ENCODE measurements at places on chromosomes 13 and 19.

DNA sequence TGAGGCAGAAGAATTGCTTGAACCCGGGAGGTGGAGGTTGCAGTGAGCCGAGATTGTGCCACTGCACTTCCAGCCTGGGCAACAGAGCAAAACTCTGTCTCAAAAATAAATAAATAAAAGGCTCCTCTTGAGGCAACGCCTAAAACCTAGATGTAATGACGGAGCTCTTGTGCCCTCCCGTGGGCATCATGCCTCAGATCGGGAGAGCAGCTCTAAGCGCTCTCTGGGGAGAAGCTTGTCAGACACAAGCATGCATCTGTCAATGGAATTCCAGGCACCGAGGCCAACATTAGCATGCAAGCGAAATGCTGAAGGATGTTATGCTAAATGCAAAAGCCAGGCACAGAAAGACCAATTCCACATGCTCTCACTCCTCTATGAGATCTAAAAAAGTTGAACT, 45.6 kb upstream of the MRI1 start:
- DNase-seq, result peak; percentile 74

- no peak for DNase-seq
These were observed 9.9 kb downstream of the DNM2 start for GRCh38 chr19:10727685-10728201.

GRCh38 chr19:4529924-4530522, 5.0 kb downstream of the PLIN5 start:
- no peak for DNase-seq

DNA sequence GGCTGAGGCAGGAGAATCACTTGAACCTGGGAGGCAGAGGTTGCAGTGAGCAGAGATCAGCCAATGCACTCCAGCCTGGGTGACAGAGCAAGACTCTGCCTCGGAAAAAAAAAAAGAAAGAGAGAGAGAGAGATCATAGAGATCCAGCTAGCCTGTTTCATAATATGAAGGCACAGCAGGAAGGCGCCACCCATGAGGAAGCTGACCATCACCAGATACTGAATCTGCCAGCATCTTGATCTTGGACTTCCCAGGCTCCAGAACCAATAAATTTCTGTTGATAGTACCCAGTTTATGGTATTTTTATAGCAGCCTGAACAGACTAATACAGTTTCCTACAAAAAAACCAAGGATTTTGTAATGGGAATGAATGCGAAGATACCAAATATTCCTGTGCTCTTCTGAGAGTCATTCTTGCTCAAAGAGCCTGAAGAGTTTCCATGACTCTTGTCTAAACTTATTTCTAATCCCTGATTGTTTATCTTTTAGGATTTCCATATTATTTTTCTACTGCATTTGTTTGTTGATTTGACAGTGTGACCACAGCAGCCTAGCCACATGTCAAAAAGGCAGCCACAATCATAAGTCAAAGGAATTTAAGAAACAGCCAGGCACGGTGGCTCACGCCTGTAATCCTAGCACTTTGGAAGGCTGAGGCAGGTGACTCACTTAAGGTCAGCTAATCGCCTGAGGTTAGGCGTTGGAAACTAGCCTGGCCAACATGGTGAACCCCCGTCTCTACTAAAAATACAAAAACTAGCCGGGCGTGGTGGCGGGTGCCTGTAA, 37.7 kb upstream of the PDCD5 start:
- no peak for DNase-seq

DNA sequence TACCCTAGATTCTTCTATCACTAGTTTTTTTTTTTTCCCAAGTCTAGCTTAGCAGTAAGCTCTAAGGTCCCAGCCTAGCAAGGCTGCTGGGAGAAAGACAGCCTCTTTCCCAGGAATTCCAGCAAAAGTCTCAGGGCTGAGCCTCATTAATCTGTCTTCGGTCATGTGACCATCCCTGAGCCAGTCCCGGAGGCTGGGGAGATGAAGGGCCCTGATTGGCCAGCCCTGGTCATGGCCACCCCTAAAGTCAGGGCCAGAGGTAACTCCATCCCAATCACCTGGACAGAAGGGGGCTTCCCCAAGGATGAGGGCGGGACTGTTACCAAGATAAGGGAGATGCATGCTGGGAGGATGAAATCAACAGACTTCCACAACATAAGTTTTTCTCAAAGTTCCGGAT, 43.3 kb downstream of the CCNE1 start:
- no peak for DNase-seq

GRCh38 chr13:25067064-25067463, 28.9 kb upstream of the PABPC3 start:
- no peak for DNase-seq

DNA sequence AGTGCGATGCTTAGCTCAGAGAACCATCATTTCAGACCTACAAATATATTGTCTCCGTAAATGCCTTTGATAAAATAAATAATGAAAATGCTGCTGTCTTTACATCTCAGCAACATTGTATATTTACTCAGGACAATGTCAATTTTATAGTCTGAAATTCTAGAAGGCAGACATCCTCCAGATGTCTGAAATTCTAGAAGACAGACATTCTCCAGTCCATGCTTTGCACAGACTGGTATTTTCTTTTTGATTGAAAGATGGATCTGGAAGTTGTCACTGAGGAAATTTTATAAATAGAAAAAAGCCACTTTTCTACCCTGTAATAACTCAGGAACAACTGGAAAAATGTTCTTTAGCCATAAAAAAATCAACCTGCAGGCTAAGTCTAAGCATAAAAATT, 2293.3 kb downstream of the PCDH9 start:
- no peak for DNase-seq

- no peak for DNase-seq
These were observed 11.3 kb downstream of the FPR1 start for GRCh38 chr19:51740356-51740755.

GRCh38 chr19:6241056-6241455, 38.7 kb downstream of the MLLT1 start:
- DNase-seq, result no peak

- DNase-seq, result no peak
These were observed 30.8 kb downstream of the SMARCA4 start for GRCh38 chr19:10991521-10992081.

- DNase-seq, result peak; percentile 71
These were observed 1.2 kb upstream of the ENOX1 start for GRCh38 chr13:43787997-43788396.

DNA sequence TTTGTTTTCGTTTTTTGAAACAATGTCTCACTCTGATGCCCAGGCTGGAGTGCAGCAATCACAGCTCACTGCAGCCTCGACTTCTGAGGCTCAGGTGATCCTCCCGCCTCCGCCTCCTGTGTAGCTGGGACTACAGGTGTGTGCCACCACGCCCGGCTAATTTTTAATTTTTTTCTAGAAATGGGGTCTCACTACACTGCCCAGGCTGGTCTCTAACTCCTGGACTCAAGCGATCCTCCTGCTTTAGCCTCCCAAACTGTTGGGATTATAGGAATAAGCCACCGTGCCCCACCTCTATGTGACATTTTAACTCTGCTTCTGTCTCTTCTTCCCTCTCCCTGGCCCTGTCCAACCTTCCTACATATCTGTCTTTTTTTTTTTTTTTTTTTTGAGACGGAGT, 5.1 kb downstream of the ATP1A3 start:
- DNase-seq, result no peak

DNA sequence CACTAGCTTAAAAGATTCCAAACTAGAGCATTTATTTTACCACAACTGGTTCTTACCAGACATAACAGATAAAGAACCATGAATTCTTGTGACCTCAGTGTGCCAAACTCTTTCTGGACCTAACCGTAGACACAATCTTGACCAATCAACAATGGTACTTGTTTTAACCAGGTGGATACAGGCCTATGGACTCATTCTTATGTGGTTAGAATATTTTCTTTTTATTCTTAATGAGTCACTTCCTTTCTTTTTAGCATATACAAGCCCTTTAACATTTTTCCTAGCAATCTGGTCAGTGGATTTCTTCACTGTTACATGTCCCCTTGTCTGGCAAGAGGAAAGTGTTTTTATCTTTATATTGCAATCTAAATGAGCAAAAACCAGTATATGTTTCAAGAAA, 792.1 kb upstream of the SPRY2 start:
- no peak for DNase-seq

DNA sequence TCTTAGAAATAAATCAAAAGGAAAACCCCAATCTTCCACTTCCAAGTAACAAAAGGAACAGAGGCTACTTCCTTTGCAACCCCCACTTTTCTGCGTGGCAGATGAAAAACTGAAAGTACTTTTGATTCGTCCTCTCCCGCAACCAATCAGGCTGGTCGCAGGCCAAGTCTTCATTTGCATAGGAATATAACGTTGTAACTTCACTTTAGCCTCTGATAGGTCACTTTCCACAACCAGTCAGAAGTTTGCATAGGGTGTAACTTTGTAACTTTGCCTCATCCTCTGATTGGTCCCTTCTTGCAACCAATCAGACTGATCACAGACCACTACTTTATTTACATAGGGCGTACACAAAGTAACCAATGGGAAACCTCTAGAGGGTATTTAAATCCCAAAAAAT, 37.2 kb downstream of the TGDS start:
- DNase-seq, result peak; percentile 11

DNA sequence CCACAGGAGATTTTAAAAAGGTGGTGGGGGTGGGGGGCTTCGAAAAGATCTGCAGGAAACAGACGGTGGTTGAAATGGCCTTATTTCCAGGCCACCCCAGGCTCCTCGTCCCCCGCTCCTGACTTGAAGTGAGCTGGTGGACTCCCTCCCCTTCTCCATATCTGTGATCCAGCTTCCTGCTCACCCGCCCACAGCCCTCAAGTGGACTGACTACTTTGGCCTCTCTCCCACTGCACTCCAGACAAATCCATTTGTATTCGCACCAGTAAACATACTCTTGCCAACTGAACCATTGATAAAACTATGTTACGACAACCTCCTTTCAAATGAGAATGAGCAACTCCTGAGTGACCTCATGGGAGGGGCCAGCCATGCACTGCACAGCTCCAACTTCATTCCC, 259.5 kb downstream of the COL4A1 start:
- DNase-seq, result peak; percentile 51

- DNase-seq, result peak; percentile 43
These were observed 4.4 kb downstream of the FTL start for GRCh38 chr19:48969276-48970138.

GRCh38 chr19:52603558-52604207, 33.6 kb downstream of the ZNF701 start:
- DNase-seq, result peak; percentile 6

GRCh38 chr13:28557725-28558520, 63.0 kb upstream of the FLT1 start:
- DNase-seq, result peak; percentile 97

DNA sequence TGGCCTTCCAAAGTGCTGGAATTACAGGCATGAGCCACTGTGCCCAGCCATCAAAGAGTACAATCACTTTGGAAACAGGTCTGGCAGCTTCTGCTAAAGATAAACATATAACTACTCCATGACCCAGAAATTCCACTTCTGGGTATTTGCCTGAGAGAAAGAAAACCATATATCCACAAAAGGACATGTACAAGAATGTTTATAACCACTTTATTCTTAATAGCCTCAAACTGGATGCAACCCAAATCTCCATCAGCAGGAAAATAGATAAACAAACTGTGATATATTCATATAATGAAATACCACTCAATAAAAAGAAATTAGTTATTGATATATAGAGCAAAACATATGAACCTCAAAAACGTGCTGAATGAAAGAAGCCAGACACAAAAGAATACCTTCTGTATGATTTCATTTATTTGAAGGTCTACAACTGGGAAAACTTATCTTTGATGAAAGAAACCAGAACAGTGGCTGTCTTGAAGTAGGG, 40.5 kb downstream of the TEX26 start:
- peak; percentile 87 for DNase-seq

- DNase-seq, result no peak
These were observed 40.7 kb upstream of the SPATA13 start for GRCh38 chr13:24119626-24120508.

GRCh38 chr19:5434970-5435641, 20.1 kb upstream of the ZNRF4 start:
- DNase-seq, result peak; percentile 98

- no peak for DNase-seq
These were observed 17.4 kb downstream of the ZNF586 start for GRCh38 chr19:57786906-57787305.

- peak; percentile 31 for DNase-seq
These were observed 24.7 kb downstream of the IRS2 start for GRCh38 chr13:109761695-109762094.

DNA sequence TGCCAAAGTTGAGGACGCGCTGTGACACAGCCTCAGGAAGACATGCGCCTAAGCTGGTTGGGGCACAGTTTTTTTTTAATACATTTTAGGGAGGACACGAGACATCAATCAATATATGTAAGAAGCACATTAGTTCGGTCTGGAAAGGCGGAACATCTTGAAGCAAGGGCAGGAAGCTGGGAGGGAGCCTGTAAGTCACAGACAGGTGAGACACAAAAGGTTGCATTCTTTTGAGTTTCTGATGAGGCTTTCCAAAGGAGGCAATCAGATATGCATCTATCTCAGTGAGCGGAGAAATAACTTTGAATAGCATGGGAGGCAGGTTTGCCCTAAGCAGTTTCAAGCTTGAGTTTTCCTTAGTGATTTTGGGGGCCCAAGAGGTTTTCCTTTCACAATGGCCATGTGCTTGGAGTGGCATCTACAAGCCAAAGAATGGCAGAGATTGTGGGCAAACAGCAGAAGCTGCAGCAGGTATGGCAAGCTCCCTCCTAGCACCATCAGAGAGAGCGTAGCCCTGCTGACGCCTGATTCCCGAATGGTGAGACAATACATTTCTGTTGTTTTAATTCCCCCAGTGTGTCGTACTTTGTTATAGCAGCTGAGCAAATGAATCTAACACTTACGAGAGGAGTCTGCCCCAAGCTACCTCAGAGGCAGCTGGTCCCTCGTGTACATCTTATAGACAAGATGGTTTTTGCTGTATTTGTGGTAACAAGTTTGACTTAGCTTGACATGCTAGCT, 99.5 kb upstream of the TMTC4 start:
- DNase-seq, result no peak

DNA sequence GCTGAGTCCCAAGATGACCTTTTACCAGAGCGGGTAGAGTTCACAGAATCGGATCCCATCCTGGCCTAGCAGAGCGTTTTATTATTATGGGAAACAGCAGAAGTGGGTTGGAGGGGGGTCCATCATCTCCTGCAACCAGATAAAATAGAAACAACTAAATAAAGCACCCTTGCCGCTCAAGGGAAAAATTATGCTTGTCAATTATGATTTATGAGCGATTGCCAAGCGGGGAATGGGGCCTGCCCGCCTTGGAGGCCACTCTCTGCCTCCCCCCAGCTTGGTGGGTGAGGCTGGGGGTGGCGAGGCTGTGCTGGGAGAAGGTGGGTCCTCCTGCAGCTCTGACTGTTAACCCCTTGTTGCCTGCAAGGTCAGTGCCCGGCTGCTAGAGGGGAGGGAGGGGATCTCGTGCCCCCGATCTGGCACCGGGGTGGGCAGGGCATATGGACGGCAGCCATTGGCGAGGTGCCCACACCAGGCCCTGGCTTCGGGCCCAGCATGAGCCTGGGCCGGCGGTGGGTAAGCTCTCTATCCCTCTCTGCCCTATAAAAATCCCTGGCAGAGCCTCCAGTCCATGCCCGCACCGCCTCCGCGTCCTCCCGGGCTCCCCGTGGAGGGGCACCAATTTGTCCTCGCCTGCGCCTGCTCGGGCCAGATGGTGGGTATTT, 129.1 kb downstream of the URI1 start:
- DNase-seq, result no peak
